Stimulated activated CD8-positive, alpha-beta memory T cell treated with anti-CD3 and anti-CD28 coated beads, Interleukin-7, amount 100 ng/mL, for 48 hours (primary cell): ENCODE measurements at places on chromosomes 5 and 9.

- no peak for DNase-seq
Measured at GRCh38 chr9:125549039-125549438, 158.0 kb downstream of the MAPKAP1 start.

DNA sequence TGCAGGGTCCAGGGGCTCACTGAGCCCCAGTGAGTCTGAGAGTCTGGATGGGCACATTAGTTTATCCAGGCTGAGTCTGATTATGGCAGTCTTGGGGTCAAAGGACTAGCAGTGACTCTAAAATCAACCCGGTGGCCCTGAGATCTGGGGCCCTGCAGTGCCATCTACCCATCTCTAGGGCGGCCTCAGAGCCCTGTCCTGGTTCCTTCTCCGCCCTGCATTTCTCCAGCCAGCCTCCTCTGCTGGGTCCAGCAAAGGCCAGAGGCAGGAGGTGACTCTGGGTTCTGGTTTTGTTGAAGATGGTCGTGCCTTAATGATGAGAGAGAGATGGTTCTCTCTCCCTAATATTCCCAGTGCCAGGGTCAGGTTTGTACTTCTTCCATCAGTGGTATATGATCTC, 15.0 kb downstream of the DCANP1 start:
- no peak for DNase-seq

DNA sequence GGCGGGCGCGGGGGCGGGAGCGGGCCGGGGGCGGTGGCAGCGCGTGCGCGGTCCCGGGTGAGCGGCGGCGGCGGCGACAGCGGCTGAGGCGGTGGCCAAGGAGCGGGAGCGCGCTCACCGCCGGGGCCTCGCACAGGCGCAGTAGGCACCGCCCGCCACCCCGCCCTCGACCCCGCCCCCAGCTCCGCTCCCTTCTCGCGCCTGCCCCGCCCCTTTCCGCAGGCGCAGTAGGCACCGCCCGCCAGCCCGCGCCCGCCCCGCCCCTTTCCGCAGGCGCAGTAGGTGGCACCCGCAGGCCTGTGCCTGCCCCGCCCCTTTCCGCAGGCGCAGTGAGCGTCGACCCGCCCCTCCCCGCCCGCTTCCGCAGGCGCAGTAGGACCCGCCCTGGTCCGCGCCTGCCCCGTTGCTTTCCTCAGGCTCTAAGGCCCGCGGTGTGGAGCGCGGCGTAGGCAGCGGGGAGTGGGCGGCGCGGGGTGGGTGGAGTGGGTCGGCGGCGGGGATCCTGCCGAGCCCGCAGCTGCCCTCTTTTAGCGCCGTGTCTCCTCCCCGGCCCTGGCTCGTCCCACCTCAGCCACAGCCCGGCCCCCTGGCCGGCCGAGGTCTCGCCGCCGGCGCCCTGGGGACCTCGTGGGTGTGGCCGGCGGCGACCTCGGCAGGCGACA, at the start of gene CAMSAP1:
TSS of gene CAMSAP1 (minus strand) at position 116 of the 662 bp plus-strand sequence. CDS start 387 bp downstream, outside the sequence.
- peak; percentile 84 for DNase-seq

GRCh38 chr9:108591121-108591520, 264.7 kb downstream of the ACTL7B start:
- no peak for DNase-seq

DNA sequence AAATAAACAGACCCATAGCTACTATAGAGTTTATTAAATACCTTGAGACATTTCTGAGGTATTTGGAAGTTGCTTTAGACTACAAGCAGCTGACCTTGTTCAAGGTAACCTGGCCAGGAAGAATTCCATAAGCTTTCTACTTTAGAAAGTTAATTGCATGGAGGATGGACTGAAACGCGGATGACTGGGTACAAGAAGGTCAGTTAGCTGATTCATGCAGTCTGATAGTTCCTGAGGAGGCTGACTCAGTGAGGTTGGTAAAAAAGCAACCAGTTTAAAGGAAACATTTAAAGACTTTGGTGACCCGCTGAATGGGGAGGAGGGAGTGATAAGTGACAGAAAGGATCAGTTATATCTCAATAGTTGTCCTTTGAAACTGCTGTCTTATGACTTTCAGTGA, 670.1 kb upstream of the CDH9 start:
- no peak for DNase-seq

DNA sequence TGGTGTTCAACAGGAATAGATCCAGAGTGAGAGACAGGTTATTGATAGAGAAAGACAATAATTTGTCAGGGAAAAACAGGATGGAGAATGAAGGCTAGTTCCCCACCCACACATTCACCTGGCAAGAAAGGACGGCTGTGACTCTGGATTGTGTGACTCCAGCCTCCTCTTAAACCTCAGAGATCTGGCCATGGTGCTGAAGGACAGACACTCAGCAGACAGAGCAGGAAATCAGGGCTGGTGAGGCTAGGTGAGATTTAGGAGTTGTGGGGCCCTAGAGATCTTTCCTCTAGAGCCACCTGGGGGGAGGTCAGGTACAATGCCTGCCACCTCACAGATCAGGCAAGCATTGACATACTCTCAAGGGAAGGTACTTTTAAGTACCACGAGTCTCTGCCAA, 15.2 kb downstream of the OR1B1 start:
- DNase-seq: no peak

DNA sequence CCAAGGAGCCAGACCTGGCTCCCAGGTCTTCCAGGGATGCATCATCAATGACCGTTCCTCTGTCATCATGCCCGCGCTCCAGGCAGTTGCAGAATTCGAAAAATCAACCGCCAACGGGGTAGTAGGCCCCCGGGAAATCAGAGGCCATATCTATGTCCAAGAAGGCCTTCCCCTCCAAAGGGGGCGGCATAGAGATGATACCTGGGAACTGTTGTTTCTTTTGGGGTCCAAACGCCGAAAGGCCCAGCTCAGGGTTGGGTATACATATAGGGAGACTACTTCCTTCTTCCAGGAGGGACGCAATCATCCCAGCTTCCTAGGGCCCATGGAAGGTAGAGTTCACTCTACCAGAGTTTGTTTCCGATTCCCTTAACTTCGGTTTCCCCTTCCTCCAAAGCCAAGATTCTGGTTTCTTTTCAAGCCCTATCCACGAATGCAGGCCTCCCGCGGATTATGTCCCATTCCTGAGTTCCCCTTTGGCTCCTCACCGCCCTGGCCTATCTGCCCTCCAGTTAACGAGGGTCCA, 754 bp downstream of the DCAF12 start:
- no peak for DNase-seq

DNA sequence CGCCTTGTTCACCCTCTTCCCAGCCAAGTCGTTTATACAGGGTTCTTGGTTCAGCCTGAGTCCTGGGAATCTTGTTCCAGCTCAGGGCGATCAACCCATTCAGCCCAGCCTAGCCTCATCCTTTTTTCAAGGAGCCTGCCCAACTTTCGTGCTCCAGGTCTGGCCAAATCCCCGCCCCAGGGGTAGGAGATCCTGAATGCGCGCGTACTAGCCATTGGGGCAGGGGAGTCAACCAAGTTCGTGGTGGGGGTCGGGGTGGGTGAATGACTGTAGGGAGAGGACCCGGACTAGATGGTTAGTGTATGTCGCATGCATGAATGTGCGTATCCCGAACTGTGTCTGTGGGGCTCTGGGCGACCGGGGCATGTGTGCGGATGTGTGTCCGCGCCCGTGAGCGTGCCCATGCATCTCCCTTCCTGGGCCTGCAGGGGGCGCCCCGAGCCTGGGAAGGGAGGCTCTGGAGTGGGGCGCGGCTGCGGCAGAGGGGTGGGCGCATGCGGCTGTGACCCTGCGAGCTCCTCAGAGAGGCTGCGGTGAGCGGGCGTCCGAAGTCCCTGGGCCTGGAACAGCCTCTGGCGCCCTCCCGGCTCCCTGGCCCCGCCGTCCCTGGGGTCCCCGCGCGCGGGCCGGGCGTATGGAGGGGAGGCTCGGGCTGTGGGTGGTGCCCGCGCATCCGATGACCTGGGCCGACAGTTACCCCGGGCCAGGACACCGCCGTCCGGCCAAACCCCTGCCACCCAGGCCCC, 8.7 kb downstream of the CCL21 start:
- DNase-seq: peak; percentile 56
